Neural progenitor cell (in vitro differentiated cells): ENCODE measurements at places on chromosomes 1 and 21.
A peak's percentile ranks its signal among the peaks of the same experiment; 100 is the strongest.

GRCh38 chr1:153248176-153248879 is 11.2 kb upstream of the LORICRIN start:
- DNase-seq: no peak

DNA sequence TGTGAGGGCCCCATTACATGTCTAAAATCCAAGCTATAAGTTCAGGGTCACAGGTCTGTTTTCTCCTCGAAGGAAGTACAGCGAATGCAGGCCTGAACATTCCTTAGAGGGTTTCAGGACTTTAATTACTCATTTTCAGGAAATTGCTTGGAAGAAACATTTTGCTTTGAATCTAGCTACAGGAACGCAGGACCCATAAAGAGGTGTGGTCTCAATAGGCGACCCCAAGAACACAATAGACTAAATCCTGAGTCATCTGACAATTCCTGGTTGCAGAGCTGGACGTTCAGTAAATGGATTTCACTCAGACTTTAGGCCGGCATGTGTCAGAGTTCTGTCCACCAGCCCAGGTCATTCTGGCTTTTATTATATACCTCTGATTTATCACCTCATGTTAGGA is 1.0 kb upstream of the ERG start:
- no peak for DNase-seq

- peak; percentile 85 for DNase-seq
Observed at GRCh38 chr1:179229214-179230140, at the start of gene ABL2. TSS of gene ABL2 (minus strand) at chr1:179229677. CDS start at chr1:179229397, 280 bp downstream.

DNA sequence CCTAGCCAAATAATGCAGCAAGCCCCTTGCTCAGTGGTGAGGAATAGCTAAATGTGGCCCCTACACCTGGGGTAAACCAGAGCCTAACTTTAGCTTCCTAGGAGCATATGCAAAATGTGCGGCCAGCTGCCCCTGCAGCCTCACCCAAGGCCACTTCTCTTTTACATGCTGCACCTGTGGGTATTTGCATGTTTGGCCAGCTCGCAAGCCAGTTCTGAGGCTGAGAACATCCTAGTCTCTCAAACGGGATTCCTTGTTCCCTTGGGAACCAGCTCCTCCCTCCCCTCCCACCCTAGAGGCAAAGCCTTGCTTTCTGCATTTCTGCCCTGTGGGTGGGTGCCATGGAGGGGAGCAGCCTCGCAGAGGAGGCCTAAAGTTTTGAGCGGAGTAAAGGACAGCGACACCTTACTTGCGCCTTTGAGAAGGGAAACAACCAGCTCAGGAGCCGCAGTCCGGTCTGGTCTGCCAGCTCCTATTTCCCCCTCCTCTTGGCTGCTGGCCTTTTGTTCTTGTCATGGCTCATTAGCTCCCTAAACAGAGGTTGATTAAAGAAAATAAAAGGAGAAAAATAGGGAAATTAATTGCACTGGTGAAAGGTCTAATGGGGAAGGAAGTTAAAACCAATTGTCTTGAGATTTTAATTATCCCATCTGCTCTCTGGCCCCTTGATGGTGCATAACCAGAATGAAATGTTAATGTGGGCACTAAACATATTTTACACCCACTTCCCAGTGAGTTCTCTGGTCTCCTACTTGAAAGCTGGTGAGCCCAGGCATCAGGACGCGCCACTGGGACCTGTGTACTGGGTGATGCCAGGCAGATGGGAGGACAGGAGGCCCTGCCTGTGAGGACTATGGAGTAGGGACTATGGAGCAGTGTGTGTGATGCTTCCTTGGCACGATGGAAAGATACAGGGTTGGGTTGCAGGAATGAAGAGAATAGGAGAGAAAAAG is 68.7 kb downstream of the TEX35 start:
- peak; percentile 91 for DNase-seq

DNA sequence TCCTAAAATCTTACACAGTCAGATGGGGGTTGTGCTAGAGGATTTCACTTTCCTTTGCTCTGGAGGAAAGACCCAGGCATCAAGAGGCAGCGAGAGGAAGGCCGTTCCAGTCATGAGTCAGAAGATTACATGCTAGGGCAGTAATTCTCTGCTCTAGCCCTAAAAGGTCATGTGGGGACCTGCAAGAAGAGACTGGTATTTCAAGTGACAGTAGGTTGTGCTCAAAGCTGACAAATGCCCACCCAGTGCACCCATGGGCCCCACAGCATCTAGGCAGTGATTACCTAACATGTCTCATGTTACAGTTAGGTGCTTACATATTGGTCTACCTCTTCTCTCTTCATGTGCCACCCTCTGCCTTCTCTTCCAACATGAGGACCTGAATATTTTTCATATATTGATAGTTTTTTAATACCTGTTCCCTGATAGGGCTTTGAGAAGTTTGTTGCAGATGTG is 99.7 kb upstream of the BEND5 start:
- no peak for DNase-seq

- no peak for DNase-seq
Observed at GRCh38 chr1:193740762-193741161, 554.3 kb upstream of the B3GALT2 start.

- DNase-seq: no peak
Observed at GRCh38 chr1:233647636-233648035, 33.7 kb downstream of the KCNK1 start.
